ENCODE measurements at places on chromosomes 1 and 21. TPM values are rescaled to one million over a fixed set of nuclear protein-coding genes. Genes with fewer than 3 reads are reported as not detected.

Gene GJA9
- not detected for total RNA-seq

Gene HCN3
- total RNA-seq, result 0.06 TPM

Gene LHX8
- not detected for total RNA-seq

Gene GNG4
- total RNA-seq, result 1.3 TPM

Gene HORMAD1
- not detected for total RNA-seq

Gene TEX38
- total RNA-seq, result not detected

Gene TBX19
- total RNA-seq, result 2.9 TPM

Gene RIPPLY3
- total RNA-seq, result not detected

Gene SPATA46
- total RNA-seq, result not detected

Gene ATP1A4
- not detected for total RNA-seq

Gene SLC16A4
- total RNA-seq, result 54.2 TPM

Gene KIAA0040
- 0.98 TPM for total RNA-seq

Gene PLPPR5
- 4.3 TPM for total RNA-seq

Gene OR2L5
- total RNA-seq, result not detected

Gene LAPTM5
- total RNA-seq, result 0.17 TPM

Gene IL24
- not detected for total RNA-seq

Gene FBXO2
- 3.9 TPM for total RNA-seq

Gene PIK3C2B
- 4.8 TPM for total RNA-seq

Gene SPOCD1
- total RNA-seq, result 0.93 TPM

Gene TACSTD2
- not detected for total RNA-seq

Gene KRTAP13-2
- not detected for total RNA-seq

Gene KLHDC8A
- total RNA-seq, result not detected

Gene NTNG1
- total RNA-seq, result 0.41 TPM

Gene OR2T34
- not detected for total RNA-seq

Gene WLS
- 3.2 TPM for total RNA-seq

Gene S100A14
- not detected for total RNA-seq

Gene DISC1
- 0.91 TPM for total RNA-seq

Gene LRRN2
- not detected for total RNA-seq

Gene SYTL1
- 39.3 TPM for total RNA-seq

Gene INSRR
- total RNA-seq, result not detected

Gene FCRLA
- not detected for total RNA-seq

Gene NTRK1
- not detected for total RNA-seq

Gene CLCNKA
- not detected for total RNA-seq

Gene RRP15
- total RNA-seq, result 2.4 TPM

Gene WDR77
- 28.5 TPM for total RNA-seq

Gene IRF6
- total RNA-seq, result not detected

Gene ZNF593OS
- total RNA-seq, result not detected

Gene LCE2C
- not detected for total RNA-seq

Gene MACO1
- 12.0 TPM for total RNA-seq

Gene MYBPH
- not detected for total RNA-seq

Gene GBP3
- total RNA-seq, result 9.7 TPM

Gene MSH4
- not detected for total RNA-seq

Gene MTMR11
- total RNA-seq, result 12.9 TPM

Gene ATP1A1
- 116 TPM for total RNA-seq

Gene UBL4B
- not detected for total RNA-seq

Gene ARID4B
- 18.3 TPM for total RNA-seq

Gene SPATA1
- not detected for total RNA-seq

Gene REN
- total RNA-seq, result not detected

Gene OR2T29
- not detected for total RNA-seq

Gene RABGAP1L
- total RNA-seq, result 6.1 TPM

Gene STUM
- not detected for total RNA-seq

Gene SPATA45
- not detected for total RNA-seq

Gene HAPLN2
- not detected for total RNA-seq

Gene S100A7
- total RNA-seq, result not detected

Gene LORICRIN
- not detected for total RNA-seq

Gene CLCA1
- not detected for total RNA-seq

Gene SH3BGR
- total RNA-seq, result 3.6 TPM

Gene WNT4
- 0.20 TPM for total RNA-seq
